ENCODE measurements at places on chromosomes 2 and 18.

DNA sequence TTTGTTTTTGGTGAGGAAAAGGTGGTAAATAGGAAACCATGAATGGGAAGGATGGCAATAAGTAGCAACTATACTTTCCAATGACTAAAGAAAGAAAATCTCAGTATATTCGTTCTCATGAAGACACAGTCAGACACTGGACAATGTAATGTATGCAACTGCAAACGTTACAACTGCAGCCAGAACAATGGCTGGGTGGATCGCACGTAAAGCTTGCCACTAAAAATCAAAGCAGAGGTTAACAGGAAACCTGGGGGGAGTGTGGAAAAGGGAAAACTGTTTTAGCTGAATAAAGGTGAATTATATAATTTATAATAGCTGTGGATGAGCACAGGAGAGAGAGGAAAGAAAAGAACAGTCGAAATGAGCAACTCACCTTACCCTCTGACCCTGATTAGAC, 33.3 kb downstream of the NEMP2 start:
- no peak for DNase-seq

- no peak for DNase-seq
Observed at GRCh38 chr2:47688561-47688960, 94.4 kb upstream of the MSH6 start.

DNA sequence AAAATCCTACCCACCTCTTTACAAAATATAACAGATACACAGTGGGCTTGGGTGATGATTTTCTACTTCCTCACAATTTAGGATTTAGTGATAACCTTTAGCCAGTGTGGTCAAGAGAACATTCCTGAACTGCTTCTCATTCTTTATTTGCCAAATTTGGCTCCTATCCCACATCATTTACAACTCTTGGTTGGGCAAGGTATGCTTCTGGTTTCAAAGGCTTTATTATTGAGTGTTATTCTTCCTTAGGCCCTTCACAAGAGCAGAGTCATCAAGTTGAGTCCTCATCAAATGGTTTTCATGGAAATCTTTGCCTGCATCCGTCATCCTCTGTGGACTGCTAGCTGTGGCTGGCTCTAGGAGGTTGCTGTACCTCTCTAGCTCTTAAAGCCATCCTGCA, 472.0 kb upstream of the ETAA1 start:
- no peak for DNase-seq

DNA sequence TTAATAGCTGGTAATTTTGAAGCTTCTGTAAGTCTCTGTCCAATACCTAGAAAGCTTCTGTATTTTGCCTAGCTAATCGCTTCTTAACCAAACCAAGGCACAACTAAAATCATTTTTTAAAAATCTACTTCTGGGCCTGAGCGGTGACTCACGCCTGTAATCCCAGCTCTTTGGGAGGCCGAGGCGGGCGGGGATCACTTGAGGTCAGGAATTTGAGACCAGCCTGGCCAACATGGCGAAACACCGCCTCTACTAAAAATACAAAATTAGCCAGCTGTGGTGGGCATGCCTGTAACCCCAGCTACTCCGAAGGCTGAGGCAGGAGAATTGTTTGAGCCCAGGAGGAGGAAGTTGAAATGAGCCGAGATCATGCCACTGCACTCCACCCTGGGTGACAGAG, 148.6 kb upstream of the FIGN start:
- DNase-seq = no peak

DNA sequence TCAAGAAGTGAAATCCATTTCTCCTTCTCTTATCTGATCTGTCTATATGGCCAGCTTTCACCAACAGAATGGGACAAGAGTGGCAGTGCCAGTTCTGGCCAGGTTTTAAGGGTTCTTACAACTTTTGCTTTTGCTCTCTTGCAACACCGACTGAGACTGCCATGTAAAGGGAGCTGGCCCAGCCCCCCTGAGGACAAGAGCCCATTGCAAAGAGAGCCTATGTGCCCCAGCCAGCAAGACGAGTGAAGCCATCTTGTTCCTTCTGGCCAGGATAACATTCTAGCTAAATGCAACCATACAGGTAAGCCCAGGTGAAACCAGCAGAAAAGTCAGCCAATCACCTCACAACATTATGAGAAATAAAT, 101.0 kb upstream of the RND3 start:
- no peak for DNase-seq

- no peak for DNase-seq
Observed at GRCh38 chr2:173393636-173394035, 39.0 kb downstream of the CDCA7 start.

DNA sequence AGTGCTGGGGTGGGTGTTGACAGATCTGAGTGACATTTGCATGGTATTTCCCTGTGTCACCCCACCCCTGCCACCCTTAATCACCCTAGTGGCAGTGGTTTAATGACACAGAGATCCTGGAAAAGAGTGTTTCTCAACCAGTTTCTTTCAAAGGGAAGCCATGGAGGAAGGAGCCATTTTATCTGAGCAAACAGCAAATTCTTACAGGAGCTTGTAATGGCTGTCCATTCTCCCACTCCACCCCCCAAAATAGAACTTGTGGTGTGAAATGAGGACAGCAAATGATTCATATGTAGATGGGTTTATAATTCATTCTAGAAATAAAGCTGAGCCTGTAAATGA, 51.5 kb downstream of the CDC42EP3 start:
- no peak for DNase-seq

DNA sequence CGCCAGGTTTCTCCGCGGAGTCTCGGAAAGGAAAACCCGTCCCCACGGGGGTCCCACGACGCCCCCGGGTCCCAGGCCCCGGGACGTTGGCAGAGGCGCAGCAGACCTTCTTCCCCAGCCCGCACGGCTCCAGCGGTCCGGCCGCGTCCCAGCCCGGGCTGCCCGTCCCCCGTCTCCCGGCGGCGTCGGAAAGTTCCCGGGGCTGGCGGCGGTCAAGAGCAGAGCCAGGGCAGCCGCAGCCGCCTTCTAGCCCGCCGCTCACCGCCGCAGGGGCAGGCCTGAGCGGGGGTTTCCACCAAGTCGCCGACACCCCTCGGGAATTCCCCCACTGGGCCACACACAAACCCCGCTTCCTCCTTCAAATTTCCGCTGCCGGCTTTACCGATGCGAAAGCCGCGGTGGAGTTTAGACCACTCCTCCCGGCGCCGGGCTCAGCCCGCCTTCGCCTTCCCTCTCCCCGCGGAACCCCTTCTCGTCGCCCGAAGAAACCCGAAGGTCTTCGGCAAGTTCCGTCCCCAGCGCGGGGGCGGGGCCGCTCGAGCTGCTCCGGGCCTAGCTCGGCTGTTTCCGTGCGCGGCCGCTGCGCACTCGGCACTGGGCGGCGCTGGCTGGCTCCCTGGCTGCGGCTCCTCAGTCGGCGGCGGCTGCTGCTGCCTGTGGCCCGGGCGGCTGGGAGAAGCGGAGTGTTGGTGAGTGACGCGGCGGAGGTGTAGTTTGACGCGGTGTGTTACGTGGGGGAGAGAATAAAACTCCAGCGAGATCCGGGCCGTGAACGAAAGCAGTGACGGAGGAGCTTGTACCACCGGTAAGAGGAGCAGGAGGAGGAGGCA, at the start of gene CREB1:
Gene CREB1 (plus strand): TSS at position 633 of the 830 bp plus-strand sequence. CDS start 25,674 bp downstream, outside the sequence.
- DNase-seq = peak; percentile 88

DNA sequence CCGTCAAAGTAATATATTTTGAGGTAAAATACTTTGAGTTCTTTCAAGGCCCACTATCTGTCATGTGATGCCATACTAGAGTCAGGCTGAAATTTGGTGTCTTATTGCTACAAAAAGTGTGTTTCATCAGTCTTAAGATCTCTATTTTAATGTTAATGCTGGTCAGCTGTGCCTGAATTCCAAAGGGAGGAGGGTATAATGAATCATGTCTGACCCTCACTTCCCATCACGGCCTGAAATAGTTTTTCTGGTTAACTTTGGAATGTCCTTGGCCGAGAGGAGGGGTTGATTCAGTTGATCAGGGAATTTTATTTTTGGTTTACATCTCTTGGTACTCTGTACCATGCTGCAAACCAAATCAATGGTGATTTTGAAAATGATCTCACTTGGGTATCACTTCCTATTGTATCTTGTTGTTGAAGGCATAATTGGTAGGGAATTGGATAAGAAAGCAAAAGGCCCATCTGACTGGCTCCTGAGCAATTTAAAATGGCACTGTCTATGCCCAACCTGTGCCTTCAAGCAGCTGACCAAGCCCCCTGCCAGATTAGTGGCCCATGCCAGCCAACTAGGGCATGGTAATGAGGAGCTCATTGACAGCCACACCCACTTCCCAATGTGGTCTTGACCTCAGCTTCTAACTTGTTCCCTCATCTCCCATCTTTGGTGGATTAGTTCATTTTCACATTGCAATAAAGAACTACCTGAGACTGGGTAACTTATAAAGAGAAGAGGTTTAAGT, 6.1 kb upstream of the SLC35F5 start:
- no peak for DNase-seq

DNA sequence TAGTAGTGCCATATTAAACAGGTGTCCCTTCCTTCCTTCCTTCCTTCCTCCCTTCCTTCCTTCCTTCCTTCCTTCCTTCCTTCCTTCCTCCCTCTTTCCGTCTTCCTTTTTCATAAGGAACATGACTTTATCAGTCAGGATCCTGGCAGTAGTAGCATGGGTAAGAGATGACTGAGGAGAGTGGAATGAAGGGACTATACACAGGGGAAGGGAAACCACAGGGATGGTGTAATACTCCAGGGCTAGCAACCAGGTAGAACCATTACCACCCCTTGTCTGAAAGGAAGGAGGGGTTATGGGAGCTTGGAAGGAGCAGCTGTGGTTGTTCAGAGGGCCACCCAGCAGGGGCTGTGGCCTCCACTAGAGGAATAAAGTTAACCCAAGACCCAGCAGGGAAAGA, 23.2 kb upstream of the KDM3A start:
- no peak for DNase-seq

GRCh38 chr18:55546851-55547704, 40.9 kb downstream of the TCF4 start:
- DNase-seq = peak; percentile 17

DNA sequence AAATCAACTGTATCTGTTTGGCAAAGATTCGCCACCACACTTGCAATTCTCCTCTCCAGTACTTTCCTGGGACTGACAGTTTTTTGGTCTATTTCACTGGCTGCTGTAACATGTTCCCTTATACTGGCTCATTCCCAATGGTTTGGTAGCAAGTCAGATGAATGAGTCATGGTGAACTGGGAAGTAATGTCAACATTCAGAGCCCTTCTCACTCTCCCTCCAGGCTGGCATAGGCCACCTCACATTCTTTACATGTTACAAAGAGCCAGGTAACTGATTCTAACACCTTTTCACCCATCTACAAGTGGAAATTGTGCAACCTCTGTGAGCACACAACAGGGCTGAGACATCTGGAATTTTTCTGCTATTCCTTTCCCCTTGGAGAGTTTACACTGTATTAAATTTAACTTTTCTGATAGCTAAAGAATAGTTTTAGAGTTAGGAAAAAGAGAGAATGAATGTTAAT, 111.3 kb upstream of the TLK1 start:
- DNase-seq = peak; percentile 1

- DNase-seq = peak; percentile 42
Observed at GRCh38 chr2:59899692-59900091, 653.8 kb downstream of the BCL11A start.

DNA sequence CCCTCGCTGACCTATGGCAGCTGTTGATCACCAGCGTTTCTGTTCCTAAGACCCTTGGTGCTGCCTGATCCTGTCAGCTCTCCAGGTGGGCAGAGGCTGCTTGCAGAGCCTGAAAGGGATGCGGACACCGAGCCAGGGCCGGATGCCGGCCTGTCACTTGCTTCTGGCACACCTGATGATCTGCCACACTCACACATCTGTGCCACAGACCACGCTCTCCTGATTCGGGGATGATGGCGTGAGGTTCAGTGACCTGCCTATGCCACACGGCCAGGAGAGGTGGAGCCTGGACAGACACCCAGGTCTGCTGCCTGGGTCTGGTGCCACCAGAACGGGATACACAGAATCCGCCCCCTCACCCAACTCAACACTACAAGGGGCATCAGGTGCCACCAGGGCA, 129.4 kb upstream of the GLI2 start:
- DNase-seq = no peak

DNA sequence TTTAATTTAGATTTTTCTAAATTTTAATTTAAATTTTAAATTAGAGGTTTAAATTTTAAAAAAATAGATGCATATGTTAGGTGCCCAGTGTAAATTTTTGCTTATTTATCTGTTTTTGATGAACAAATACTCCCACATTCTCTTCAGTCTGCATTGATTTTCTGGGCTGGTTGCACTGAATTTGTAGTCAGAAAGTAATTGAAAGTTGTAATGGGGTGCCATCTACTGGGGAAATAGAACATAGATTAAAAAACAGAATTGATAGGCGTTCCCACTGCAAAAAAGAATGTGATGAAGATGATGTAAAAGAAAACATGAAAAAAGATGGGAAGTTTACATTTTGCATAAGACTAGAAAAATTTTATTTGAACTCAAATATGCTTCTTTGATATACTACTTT, 51.7 kb upstream of the CCDC85A start:
- peak; percentile 54 for DNase-seq

- DNase-seq = peak; percentile 22
Observed at GRCh38 chr2:235008584-235009044, 56.8 kb downstream of the SH3BP4 start.

DNA sequence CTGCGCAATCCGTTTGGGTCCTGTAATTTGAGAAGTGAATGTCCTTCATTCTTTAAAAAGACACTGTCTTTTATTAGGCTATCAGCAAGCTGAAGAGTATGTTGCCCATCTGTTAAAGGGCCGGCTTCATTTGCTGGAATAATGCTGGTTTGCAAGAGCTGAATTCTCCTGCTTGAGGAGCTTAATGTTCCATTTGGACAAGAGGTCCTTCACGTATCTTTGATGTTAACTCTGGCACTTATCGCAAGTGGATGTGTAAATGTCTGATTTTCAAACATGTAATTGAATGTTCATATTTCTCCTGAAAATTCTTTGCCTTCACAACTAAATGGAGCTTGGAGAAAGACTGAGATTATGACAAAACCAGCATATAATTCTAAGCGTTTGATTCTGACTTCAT, 280.8 kb upstream of the NRP2 start:
- DNase-seq = no peak

Measured in SHP77 (cell line).